ENCODE measurements at places on chromosomes 3 and 15.
A peak's percentile ranks its signal among the peaks of the same experiment; 100 is the strongest.

DNA sequence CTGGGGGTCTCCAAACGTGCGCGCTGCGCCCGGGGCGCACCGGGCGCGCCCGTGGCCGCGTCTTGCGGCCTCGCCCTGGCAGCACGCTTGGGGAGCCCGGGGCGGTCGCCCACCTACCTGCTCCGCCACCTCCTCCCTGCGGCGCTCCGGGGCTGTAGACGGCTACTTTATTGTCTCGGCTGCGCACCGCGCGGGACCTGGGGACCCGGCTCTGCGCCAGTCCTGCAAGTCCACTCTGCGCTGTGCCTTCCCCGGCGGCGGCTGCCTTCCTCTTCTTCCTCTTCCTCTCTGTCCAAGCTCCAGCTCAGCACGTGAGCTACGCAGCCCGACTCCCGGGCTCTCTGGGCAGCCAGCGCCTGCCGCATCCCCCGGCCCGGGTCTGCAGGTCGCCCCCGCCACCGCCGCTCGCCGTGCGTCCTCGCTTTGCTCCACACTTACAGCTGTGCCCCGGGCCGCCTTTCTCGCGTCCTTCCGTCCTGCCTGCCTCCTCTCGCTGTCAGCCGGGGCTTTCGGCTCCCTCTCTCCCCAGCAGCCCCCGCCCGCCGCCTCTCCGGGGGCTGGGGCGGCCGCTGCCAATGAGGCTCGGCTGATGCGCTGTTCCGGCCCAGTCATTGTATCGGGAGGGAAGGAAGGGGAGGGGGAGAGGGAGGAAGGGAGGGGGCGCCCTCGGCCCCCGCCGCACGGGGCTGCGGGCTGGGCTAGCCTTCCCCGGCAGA is 156.4 kb upstream of the FRMD4B start:
- H3K4me3 ChIP-seq, result peak overlapping the region; percentile 95
- H3K36me3 ChIP-seq, result no peaks in the 10 kb centered on the region
- peak; percentile 36 for DNase-seq
- H3K27me3 ChIP-seq, result peaks cover 41% of the 10 kb centered on the region
- H3K4me1 ChIP-seq, result peaks cover 16% of the 10 kb centered on the region

GRCh38 chr3:143763564-143764162 is 84.6 kb downstream of the SLC9A9 start:
- no peaks in the 10 kb centered on the region for H3K36me3 ChIP-seq
- DNase-seq, result no peak

GRCh38 chr3:111541391-111541790 is 606 bp upstream of the CD96 start:
- H3K27me3 ChIP-seq, result no peaks in the 10 kb centered on the region
- no peak overlapping the region for H3K4me3 ChIP-seq
- peaks cover 15% of the 10 kb centered on the region for H3K4me1 ChIP-seq
- no peak for DNase-seq
- H3K36me3 ChIP-seq, result no peaks in the 10 kb centered on the region

- H3K4me3 ChIP-seq, result no peak overlapping the region
- no peaks in the 10 kb centered on the region for H3K27me3 ChIP-seq
- H3K4me1 ChIP-seq, result peaks cover 6% of the 10 kb centered on the region
These were observed 13.9 kb upstream of the SENP2 start for GRCh38 chr3:185572183-185572582.

- no peaks in the 10 kb centered on the region for H3K36me3 ChIP-seq
- H3K27ac ChIP-seq, result no peak overlapping the region
- no peak overlapping the region for H3K4me3 ChIP-seq
- DNase-seq, result no peak
- H3K4me1 ChIP-seq, result no peaks in the 10 kb centered on the region
These were observed 186.5 kb downstream of the TUSC7 start for GRCh38 chr3:116896116-116896515.

DNA sequence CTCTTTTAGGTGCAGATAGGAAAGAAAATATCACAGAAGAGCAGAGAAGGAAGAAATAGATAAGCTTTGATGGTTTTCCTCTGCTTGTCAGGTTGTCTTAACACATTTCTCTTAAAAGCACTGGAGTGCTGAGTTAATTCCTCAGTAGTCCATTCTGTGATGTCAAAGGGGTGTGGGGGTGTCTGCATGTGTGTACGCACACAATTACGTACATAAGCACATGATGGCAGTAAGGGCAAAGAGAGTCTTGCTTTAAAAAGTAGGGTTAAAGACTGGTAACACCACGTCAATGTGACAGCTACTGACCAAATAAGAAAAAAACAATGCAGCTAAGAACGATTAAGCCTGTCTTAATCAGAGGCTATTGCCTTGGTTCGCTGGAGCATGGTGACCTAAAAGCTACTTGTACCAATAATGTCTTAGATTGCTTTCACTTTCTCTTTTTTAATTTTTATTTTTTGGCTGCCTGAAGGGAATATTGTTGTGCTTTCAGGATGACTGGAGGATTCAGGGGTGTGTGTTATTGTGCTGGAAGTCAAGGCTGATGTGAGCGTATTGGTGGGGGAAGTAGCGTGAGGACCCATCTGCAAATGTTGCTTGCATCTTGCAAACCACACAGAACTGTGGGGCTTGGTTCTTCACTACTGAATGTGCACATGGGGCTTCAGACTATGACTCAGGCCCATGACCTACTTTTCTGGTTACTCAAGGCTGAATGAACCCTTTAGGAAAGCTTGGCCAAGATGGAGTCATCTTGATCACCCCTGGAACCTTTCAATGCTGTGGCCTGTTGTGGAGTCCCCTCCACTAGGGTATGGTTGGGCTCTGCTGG is 417.8 kb upstream of the TPM1 start:
- no peaks in the 10 kb centered on the region for H3K27me3 ChIP-seq
- H3K36me3 ChIP-seq, result no peaks in the 10 kb centered on the region

Measured in neural crest cell (in vitro differentiated cells).